ENCODE measurements at places on chromosomes 6 and 20.

DNA sequence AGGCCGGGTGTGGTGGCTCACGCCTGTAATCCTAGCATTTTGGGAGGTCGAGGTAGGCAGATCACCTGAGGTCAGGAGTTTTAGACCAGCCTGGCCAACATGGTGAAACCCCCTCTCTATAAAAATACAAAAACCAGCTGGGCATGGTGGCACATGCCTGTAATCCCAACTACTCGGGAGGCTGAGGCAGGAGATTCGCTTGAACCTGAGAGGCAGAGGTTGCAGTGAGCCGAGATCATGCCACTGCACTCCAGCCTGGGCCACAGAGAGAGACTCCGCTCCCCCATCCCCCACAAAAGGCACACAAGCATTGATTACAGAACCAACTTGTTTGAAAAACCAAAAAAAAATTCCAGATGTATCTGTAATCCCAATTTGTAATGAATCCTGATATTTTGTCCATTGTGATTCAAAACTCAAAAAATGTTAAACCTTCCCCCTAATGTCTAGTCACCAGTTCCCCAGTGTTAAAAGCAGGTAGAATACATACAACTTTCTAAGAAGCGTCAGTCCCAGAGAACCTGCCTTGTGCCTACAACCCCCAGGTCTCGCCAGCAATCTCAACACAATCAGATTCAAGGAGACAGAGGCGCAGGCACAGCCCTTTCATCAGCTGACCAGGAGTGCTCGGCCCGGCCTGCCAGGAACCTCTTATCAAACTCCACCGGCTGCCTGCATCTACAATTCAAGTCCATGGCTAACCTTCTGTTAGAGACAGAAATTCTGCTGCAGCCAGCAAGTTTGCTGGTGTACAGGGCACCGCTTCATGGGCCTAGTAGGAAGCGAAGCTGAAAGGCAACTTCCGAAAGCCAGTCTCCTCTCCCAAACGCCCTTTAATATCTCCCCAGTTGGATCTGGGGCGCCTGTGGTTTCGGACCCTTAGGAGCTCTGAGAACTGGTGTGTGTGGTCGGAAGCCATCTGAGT, 2.1 kb downstream of the EZR start:
- peak; percentile 57 for DNase-seq

DNA sequence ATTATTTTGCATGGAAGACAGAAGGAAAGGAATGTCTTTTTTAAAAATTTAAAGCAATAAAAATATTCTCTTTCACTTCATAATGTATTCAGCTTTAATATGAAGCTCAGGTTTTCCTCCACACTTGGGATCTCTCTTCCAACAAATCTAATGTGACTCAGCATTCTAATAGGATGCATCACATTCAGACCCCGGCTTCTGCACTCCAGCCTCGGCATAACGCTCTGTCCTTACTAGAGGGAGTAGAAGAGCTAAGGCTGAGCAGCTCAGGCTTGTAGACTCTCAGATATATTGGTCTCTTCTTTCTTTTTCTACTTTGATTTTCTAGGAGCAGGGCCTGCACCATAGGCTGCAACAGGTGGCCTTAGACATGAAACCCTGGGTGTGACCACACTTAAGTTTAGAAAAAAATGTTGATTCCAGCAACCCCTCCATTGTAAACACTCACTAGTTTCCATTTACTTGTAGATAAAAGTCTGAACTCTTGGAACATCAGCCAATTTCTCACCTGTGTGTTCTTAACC, 161.7 kb downstream of the PAK5 start:
- DNase-seq, result no peak

- DNase-seq, result no peak
These were observed 78.0 kb downstream of the DHX35 start for GRCh38 chr20:39040116-39040515.

GRCh38 chr6:121791396-121792315, 356.2 kb downstream of the GJA1 start:
- no peak for DNase-seq

GRCh38 chr6:473768-474452, 82.4 kb downstream of the IRF4 start:
- no peak for DNase-seq

All from right forelimb (tissue), 1 donor.